ENCODE measurements at places on chromosomes 1 and 21.

- DNase-seq = no peak
Observed at GRCh38 chr1:12709091-12709491, 6.8 kb upstream of the AADACL3 start.

DNA sequence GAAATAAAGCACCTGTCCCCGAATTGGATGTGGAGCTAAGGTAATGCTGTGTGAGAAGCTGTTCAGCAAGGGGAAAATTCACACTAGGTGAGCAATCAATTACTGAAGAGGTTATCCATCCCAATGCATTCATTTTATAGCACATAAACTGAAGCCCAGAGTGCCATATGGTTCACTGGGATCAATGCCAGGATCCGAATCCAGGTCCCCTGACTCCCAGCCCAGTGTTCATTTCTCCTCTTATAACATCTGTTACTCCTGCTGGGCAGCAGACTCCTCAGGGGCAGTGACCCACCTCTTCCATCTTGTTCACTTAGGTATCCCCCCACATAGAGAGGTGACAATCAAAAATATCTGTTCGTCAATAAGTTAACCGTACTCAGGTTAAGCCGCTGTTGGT is 13.2 kb upstream of the SEC16B start:
- DNase-seq = no peak

GRCh38 chr1:64077281-64077940 is 126.0 kb upstream of the UBE2U start:
- DNase-seq = no peak

GRCh38 chr1:185960422-185961321 is 226.5 kb downstream of the HMCN1 start:
- DNase-seq = peak; percentile 89

DNA sequence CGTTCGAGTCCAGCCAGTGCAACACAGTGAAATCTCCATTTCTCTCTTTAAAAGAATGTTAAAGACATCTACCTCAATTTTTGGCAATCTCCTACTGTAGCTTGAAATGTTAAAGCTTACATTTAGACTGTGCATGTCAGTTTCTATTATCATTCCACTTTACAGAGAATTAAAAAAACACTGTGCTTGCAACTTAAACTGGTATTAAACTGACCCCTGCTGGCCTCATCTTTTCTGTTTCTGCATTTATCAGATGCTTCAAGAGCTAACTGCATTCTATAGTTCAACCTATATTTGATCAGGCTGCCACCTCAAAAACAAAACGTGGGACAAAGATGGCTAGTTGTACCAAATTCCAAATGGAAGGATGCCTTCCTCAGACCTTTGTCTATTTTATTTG is 226.5 kb downstream of the SMYD3 start:
- DNase-seq = no peak

DNA sequence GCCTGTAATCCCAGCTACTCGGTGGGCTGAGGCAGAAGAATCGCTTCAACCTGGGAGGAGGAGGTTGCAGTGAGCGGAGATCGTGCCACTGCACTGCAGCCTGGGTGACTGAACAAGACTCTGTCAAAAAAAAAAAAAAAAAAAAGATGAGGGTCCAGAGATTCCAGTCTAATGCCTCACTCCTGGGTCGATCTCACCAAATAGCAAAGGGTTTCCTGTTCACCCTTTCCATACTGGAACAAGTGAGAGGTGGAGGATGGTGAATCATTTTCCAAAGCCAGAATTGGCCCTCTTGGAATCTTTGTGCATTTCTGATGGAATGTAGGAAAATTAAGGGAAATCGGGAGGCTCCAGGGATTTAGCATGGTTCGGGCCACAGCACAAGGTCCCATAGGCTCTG is 58.1 kb upstream of the ZNF648 start:
- DNase-seq = no peak

- DNase-seq = no peak
Observed at GRCh38 chr1:43434256-43434655, 19.5 kb downstream of the HYI start.

DNA sequence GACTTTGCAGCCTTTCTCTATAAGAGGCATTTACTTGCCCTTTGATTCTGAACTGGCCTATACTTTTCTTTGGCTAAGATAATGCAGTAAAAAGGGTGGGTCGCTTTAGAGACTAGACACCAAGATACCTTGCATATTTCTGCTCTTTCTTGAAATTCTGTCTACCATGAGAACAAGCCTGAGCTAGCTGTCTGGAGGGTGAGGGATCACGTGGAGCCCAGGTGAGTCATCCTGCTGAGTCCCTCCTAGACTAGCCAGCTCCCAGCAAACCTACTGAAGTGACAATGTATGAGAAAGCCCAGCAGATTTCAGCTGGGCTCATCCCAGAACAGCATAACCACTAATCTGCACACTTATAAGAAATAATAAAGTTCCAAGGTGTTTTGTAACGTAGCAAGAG is 408.0 kb upstream of the KAZN start:
- DNase-seq = no peak

DNA sequence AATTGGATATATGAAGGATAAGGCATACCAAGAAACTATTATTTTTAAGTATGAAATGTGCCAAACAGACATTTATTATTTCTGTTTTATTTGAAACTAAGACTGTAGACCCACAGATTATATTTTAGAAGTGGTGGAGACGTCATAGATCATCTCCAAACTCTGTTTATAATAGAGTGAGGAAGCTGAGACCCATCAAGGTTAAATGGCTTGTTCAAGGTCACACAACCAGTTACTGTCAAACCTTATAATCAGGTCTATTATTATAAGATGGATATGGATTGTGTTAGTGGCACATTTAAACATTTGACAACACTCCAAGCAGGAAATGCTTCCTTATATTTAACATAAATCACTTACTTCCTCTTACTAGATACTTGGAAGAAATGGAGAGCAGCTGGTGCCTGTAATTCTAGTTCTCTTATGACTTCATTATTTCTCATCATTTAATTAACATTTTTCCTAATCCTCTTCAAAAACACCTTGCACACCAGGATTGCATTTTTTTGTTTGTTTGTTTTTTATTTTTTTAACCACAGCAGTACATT is 117.0 kb downstream of the NEK7 start:
- DNase-seq = no peak

GRCh38 chr21:37984416-37984815 is 68.2 kb upstream of the KCNJ6 start:
- DNase-seq = no peak

GRCh38 chr21:41258617-41259016 is 58.0 kb upstream of the FAM3B start:
- no peak for DNase-seq

GRCh38 chr1:188062456-188062855 is 1233.7 kb downstream of the PLA2G4A start:
- no peak for DNase-seq

DNA sequence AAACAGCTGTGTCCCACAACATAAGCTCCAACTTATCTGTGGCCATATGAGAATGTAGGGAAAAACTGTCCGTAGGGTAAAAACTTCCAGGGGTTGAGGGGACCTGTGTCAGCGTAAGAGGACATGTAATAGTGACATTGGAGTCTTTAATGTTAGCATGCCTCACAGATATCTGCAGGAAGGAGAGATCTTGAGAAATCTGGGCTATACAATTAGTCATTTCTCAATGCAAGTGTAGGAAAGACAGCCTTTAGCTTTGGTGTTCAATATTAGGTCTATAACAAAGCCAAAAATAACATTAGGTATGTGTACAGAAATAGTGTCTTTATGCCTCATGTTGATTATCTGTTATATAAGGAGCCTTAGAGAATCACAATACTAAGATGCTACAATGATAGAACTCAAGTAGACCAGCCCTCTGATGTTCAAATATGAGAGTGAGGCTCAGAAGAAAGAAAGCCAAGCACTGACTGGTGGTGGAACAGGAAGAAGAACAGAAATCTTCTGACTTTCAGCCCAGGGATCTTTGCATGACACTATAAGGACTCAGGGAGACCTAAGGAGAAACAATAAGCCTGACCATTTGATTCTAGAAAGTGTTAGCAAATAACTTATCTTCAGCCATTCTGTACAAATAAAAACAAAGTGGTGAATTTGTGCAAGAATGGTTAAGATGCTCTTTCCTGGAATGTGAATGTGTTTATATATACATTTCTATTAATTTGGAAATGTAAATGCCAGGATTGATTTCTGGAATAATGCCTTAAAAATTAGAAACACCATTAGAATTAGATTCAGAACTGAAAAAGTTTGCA is 152.6 kb downstream of the ZC3H11B start:
- no peak for DNase-seq

- DNase-seq = no peak
Observed at GRCh38 chr1:92485381-92486250, 1.1 kb downstream of the GFI1 start.

GRCh38 chr21:44282370-44282769 is 3.3 kb upstream of the AIRE start:
- no peak for DNase-seq

GRCh38 chr1:221723018-221723847 is 18.7 kb downstream of the DUSP10 start:
- no peak for DNase-seq

DNA sequence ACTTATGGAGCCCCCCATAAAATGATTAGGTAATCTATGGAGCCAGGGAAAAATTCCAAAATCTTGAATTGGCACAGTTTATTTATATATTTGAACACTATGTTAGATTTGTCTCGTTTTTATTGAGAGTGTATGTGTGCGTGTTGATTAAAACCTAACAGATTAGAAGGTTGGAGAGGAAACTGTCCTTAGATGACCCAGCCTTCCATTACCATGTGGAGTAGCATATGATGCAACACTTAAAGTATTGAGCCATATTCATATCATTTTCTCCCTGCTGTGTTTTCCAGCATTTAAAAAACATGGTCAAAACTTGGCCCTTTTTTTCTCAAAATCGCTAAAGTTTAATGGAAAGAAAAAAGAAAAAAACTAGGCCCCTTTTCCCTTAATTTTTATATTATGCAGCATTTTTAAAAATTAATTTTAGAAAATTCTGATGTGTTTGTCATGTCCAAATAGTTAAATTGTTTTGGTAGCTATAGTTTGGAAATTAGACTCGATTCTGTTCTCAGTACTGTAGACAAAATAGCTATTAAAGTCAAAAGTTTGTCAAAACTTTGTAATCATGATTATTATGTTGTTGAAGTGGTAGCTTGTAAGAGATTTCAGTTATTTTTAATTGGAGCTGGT is 2.3 kb downstream of the LRRC8D start:
- no peak for DNase-seq

GRCh38 chr1:33824971-33825370 is 38.9 kb upstream of the HMGB4 start:
- no peak for DNase-seq

All from muscle of back (tissue), 13 donors.